ENCODE measurements at places on chromosomes 11 and 22. TPM values are rescaled to one million over a fixed set of nuclear protein-coding genes. Genes with fewer than 3 reads are reported as not detected.

- H3K4me3 ChIP-seq = no peak overlapping the region
- H3K36me3 ChIP-seq = peaks cover 7% of the 10 kb centered on the region
- DNase-seq = no peak
Measured at GRCh38 chr11:66720223-66720898, 8.7 kb downstream of the SPTBN2 start.

DNA sequence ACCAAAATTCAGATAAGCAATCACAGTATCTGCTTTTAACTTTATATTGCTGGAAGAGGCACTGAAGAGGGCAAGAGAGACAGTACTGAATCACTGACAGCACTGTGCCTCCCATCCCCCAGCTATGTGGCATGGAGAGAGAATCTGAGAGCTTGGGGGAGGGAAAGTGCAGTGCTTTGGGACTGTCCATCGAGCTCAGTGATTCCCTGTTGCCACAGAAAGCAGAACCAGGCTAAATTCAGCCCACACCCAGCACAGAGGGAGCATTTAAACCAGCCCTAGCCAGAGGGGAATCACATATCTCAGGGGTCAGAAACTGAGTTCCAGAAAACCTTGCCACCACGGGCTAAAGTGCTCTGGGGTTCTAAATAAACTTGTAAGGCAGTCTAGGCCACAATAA is 44.3 kb downstream of the KCNQ1 start:
- no peaks in the 10 kb centered on the region for H3K4me1 ChIP-seq
- peaks cover 5% of the 10 kb centered on the region for H3K36me3 ChIP-seq
- no peak overlapping the region for H3K4me3 ChIP-seq
- no peaks in the 10 kb centered on the region for H3K27me3 ChIP-seq

Gene CRACR2B
- 1.0 TPM for total RNA-seq

Gene DDIAS
- total RNA-seq = 0.52 TPM
